GM12878 (cell line): ENCODE measurements at places on chromosomes 5 and 9.

- DNase-seq, result no peak
These were observed 5.8 kb downstream of the SREK1 start for GRCh38 chr5:66149950-66150349.

DNA sequence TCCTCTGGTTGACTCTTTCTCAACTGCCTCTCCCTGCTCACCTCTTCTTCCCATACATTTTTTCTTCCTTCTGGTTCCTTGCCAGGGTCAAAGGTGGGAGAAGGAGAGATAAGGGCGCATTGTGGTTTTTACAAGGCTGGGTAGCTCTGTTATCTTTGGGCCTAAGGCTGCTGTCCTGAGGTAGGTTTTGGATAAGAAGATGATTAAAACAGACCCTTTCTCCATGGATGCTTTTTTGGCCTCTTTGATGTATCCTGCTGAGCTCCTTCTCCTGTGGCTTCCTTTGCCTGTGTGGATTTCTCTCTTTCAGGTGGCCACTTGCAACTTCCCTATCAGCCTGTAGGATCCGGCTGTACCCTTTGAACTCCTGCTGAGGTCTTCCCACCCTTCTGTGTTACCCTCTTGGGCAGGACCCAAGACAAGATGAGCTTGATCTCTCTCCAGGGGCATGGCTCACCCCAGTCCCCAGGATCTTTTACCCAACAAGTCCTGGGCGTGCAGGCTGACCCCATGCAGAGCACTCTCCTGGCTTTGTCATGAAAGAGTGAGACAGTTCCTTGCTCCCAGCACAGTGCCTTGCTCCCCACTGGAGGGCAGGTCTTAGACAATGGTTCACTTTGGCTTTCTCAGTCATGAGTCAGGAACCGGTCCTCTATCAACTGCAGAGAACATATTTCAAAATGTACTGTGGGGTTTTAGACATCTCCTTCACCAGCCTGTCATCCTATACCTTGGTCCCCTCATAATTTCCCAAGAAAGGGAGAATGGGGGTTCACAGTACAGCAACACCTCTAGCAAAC is 197.9 kb downstream of the TLE4 start:
- DNase-seq, result no peak

DNA sequence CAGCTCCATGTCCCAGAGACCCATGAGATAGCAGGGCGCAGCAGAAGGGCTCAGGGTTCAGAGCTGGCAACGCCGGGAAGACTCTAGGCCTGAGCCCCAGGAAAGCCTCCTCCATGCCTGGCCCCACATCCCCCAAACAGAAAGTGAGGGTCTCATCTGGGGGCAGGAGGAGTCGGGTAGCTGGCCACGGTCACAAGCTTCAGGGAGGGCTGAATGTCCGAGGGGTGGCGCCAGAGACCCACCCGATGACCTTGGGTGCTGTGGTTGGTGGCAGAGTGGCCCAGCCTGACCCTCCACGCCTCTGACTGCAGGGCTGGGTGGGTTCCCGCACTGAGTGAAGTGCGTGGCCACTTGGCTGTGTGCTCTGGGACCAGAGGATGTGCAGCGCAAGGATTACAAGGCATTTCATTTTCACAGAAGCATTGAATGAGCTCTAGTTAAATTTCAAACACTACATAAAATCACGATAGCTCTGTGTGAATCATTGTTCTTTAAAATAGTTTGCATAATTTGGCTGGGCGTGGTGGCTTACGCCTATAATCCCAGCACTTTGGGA is 3.0 kb downstream of the C8G start:
- DNase-seq, result no peak

- no peak for DNase-seq
These were observed 524 bp downstream of the CYFIP2 start for GRCh38 chr5:157266286-157267007.

DNA sequence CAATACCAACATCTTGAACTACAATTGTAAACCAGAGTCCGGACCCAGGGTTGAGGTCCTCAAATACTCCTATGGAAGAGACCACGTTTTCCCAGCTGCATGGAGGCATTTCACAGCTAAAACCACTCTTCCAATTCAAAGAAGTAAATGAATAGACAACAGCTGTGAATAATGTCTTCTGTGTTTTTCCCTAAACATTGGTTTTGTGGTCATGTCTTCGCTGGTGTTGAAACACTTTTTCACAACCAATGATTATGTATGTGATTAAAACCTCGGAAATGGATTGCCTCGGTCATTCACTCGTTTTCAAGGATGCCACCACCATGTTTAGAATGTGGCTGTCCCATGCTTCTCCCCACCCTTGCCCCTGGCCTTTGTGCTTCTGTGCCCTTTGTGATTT is 9.4 kb upstream of the TENT4A start:
- no peak for DNase-seq
